ENCODE measurements at places on chromosomes 6 and 20.

- DNase-seq: no peak
Measured at GRCh38 chr20:62367136-62367632, at the start of gene LAMA5. TSS of gene LAMA5 (minus strand) at chr20:62367312. CDS start at chr20:62367245, 67 bp downstream.

- no peak for DNase-seq
Measured at GRCh38 chr20:25257756-25258475, 10.0 kb downstream of the PYGB start.

- no peak for DNase-seq
Measured at GRCh38 chr20:19026121-19026878, 186.1 kb upstream of the SLC24A3 start.

DNA sequence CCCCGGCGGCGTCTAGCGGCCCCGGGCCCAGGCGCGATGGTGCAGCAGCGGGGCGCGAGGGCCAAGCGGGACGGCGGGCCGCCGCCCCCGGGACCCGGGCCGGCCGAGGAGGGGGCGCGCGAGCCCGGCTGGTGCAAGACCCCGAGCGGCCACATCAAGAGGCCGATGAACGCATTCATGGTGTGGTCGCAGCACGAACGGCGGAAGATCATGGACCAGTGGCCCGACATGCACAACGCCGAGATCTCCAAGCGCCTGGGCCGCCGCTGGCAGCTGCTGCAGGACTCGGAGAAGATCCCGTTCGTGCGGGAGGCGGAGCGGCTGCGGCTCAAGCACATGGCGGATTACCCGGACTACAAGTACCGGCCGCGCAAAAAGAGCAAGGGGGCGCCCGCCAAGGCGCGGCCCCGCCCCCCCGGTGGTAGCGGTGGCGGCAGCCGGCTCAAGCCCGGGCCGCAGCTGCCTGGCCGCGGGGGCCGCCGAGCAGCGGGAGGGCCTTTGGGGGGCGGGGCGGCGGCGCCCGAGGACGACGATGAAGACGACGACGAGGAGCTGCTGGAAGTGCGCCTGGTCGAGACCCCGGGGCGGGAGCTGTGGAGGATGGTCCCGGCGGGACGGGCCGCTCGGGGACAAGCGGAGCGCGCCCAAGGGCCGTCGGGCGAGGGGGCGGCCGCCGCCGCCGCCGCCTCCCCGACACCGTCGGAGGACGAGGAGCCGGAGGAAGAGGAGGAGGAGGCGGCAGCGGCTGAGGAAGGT, 715 bp downstream of the SOX12 start:
- DNase-seq: peak; percentile 30

DNA sequence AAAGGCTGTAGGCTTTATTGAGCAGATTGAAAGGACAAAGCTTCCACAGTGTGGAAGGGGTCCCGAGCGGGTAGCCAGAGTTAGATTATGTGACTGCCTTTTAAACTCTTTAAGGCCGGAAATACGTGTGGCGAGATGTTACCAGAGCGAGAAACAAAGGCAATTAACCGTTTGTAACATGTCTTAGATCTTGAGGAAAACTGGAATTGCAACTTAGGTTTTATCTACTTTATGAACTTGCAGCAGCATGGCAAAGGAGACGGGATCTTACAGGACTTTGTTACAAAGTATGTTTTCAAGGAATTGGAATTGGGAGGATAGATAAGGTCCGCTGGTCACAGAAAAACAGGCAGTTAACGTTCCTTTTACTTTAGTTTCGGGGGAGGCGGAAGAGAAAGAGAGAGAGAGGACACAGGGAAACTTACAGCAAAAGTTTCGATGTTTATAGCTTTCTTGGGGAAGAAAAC, 594.7 kb upstream of the ADGRB3 start:
- DNase-seq: no peak

GRCh38 chr6:166514196-166514595, 72.3 kb downstream of the RAMACL start:
- DNase-seq: no peak

DNA sequence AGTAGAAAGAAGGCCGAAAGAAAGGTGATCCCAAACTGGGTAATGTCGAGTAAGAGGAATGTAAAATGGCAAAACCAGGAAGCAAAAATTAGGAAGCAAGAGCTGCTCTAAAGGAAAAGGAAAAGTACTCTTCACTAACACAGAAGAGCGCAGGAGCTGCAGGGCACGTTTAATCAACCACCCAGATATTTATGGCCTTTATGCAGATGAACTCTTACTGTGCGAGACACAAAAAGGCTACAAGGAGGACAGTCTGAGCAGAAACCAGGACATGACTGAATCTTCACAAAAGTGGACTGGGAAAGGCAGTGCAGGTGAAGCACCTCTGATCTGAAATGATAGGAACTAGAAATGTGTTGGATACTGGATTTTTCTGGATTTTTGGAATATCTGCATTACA, 15.2 kb upstream of the PRR18 start:
- no peak for DNase-seq

- DNase-seq: no peak
Measured at GRCh38 chr6:13334953-13335352, 6.6 kb upstream of the TBC1D7 start.

GRCh38 chr6:6683969-6684833, 95.7 kb downstream of the LY86 start:
- DNase-seq: no peak

DNA sequence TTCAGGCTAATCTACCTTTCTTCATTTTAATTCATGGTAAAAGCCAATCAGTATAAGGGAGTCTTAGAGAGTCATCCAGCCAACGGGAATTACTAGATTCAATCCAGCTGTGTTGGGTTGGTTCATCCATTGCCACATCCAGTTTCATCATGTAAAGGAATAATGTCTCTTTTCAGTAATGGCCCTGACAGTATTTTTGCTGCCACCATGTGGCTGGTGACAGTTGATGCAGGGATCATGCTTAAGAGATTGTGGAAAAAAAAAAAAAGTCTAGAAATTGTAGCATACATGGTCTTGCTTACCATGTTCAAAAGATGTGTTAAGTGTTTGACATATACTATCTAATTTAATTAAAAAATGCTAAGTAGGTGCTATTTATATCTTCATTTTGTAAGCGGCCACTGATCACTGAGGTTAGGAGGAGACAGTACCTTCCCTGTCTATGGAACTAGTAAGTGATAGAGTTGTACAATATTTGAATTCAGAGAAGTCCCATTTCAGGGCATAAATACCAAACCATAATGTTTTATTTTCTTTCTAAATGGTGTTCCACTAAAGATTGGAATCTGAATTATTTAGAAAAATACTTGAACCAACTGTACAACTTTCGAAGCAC, 135.9 kb downstream of the KHDRBS2 start:
- DNase-seq: no peak

DNA sequence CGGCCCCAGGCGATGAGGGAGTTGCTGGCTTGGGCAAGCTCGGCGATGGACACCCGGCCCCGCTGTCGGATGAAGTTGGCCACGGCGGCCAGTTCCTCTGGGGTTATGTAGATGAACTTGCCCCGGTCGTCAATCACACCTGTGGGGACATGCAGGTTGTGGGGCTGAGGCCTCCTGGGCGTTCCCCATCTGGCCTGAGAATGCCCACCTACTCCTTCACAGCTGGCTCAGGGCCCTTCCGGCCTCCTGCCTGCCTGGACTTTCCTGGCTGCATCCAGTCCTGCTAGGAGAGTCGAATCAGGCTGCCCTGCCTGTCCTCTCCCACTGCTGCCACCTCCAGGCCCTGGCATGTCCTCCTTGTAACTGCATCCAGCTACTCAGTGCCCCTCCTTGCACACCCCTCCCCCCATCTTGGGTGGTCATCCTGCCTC, 13.8 kb downstream of the DDRGK1 start:
- DNase-seq: no peak

GRCh38 chr20:12270863-12271262, 353.2 kb downstream of the BTBD3 start:
- DNase-seq: no peak

- no peak for DNase-seq
Measured at GRCh38 chr6:87099472-87099871, 4.6 kb upstream of the CGA start.

DNA sequence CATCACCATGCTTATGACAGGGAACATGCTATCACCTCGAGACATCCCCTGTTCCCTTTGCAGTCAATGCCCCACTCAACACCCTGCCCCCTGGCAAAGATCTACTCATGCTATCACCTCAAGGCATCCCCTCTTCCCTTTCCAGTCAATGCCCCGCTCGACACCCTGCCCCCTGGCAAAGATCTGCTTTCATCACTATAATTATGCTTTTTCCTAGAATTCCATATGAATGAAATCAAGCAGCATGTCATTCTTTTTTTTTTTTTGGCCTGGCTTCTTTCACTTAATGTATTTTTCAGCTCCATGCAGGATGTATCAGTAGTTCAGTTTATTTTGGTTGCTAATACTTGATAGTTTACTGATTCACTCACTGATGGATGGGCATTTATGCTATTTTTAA, 554.9 kb downstream of the CDH26 start:
- DNase-seq: no peak

- DNase-seq: no peak
Measured at GRCh38 chr6:33716379-33716778, 4.9 kb upstream of the UQCC2 start.

- no peak for DNase-seq
Measured at GRCh38 chr20:34997131-34997561, 41.5 kb downstream of the MYH7B start.
